Stimulated activated CD8-positive, alpha-beta memory T cell treated with anti-CD3 and anti-CD28 coated beads, Interleukin-2, amount 100 ng/mL, for 48 hours (primary cell): ENCODE measurements at places on chromosomes 11 and 22.

DNA sequence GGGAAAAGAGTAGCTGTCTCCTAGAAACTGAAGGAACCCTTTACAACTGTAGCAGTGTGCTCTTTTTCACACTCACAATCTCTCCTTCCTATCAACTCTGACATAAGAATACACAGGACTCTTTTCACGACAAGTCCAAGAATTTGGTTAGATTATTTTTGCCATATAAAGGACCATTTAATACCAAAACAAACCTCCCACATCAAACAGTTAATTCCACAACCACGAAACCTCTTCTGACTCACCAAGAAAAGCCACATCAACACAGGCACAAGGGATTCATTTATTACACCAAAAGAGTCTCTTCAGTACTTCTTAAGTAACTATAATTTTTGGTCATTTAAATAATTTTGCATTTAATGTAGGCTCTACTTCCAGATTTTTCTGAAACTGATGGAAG, 222.6 kb upstream of the PITPNB start:
- no peak for DNase-seq

DNA sequence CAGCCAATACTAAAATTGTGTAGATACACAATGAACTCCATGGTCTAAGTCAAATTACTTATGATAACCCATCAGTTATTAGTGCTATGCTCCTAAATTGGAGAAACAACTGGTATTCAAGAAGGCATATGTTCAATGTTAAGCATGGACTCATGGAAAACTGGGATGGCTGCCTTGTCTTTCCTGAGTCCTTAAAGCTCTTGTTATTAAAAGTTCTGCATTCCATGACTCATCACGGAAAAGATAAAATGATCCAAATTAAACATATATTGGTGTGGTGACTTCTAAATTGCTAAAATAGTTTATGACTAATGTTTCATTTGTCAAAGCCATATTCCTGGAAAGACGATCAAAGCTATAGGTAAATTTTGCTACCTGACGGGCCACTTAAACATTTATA, 9.4 kb upstream of the EI24 start:
- no peak for DNase-seq

DNA sequence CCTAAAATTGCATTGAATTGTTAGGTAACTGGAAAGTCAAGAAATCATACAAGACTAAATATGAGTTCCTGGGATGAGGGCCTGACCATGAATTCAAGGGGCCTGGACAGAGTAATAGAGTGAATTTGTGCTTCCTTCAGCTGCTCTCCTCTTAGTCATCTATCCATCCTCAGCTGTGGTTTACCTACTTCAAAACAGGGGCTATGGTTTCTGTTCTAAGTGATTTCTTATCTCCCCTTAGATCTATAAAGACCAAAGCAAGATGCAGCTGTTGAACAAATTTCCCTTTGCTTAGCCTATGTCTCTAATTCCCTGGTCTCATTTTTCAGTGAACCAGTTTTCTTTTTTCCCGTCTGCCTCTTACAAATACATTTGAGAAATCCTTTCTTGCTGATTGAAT, 428.5 kb downstream of the FAM181B start:
- no peak for DNase-seq

DNA sequence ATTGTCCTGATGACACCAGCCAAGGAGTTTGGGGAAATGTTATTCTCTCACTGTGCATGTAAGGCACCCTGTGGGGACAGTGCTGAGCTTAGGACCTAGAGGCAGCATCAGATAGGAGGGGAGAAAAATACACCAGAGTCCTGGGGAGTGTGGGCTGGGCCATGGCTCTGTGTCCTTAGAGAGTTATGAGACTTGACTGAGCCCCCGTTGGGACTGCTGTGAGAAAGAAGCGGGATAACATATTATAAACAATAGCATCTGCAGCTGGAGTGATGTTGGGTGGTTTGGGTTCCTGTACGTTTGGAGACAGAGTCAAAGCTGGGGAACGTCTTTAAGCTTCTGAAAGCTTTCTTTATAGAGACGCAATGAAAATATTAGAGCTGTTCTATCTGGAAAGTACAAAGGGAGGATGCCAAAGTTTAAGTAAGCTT, 90.9 kb upstream of the CRTAM start:
- no peak for DNase-seq

- DNase-seq, result no peak
These were observed 10.4 kb downstream of the OR51T1 start for GRCh38 chr11:4891996-4892640.

GRCh38 chr11:107490836-107491235, 33.2 kb upstream of the CWF19L2 start:
- DNase-seq, result no peak

- DNase-seq, result no peak
These were observed 258.3 kb upstream of the B3GAT1 start for GRCh38 chr11:134670247-134670782.

DNA sequence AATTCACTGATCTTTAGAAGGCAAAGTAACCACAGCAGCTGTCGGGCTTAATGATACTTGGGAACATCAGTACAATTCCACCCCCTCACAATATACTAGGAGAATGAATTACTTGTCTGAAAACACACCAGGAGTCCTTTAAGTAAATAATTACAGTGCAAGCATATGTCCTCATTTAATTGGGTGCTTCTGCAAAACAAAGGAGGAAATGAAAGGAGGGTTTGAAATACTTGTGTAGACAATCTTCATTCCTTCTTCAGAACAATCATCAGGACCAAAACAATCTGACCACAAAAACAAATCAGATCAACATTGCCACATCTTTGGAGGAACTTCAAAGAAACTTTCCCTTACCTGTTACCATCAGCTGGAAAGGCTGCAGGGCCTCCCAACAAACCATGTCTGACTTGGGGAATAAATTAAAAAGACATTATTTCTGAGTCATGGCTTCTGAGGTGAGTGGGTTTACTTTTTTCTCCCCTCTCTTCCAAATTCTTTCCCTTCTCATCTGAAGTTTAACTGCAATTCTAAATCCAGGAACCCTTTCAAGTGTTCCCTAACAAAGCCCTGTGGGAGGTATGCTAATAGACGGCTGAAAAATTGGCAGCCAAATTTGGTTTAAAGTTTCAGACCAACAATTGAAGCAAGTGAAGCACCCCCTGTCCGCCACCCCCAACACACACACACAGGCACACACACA, 12.5 kb upstream of the CCDC117 start:
- DNase-seq, result no peak

DNA sequence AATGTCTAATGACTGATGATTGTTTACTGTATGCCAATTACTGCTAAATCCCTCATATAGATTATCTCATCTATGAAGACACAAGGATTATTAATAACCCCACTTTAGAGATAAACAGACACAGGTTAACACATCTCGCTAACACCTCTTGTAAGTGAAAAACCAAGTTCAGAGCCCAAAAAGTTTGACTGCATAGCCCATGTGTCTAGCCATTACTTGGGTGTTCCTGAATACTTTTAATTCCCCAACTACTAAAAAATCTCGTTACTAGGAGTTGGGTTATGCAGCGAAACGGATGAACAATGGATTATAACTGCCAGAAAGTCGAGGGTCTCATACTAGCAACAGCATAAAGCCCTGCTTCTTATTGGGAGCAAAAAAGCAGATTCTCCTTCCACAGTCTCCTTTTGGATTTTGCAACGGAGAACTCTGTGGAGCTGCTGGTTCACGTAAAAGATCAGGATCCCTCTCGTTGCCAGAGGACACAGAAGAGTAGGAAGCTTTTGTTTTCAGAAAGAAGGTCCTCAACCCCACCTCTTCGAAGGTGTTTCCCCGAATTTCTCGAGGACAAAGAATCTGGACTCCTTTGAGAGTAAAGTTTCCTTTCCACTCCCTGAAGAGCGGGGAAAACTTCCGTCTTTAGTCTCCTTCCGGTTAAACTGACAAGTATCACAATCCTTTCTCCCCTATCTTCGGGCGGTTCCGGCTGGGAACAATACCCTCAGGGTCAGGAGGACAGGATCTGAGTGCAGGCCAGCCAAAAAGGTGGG, 979 bp downstream of the ZBED5 start:
- no peak for DNase-seq

DNA sequence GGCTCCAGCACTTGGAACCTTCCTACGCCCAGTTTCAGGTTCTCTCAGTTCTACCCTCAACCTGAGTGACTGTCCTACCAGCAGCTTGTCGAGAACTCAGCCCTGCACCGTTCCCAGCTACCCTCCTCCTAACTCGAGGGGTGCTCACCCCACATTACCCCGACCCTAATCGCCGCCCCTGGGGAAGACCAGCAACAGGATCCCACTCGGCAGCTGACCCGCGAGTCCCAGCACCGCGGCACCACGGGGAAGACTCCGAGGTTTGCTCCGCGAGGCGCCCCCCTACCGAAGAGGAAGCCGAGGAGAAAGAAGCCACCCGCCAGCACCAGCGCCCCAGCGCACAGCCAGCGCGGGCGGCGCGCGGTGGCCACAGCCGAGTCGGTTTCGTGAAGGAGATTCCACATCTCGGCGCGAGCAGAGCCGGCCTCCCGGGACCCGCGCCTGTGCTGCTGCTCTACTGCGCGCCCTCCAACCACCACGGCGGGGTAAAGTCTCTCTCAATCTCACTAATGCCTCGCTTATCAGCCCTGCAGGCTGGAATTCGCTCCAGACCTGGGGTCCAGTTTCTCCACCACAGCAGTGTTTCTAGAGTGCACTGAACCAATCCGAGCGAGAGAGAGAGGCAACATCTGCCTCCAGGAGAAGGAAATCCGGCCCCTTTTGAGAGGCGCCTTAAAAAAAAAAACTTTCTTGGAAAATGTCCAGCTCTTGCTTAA, at the start of gene FOLH1:
Gene FOLH1, minus strand, starts transcription at position 597 of the 716 bp plus-strand sequence. Its CDS starts 193 bp downstream, at position 404.
- DNase-seq, result no peak
